ENCODE measurements at places on chromosomes 11 and 22. TPM values are rescaled to one million over a fixed set of nuclear protein-coding genes. Genes with fewer than 3 reads are reported as not detected.

The ZNF214 gene
- 0.86 TPM for total RNA-seq

The IGLL1 gene
- total RNA-seq, result not detected

The TMPRSS13 gene
- total RNA-seq, result not detected

The TRIM51 gene
- not detected for total RNA-seq

The ARSA gene
- 25.0 TPM for total RNA-seq

The KRTAP5-9 gene
- total RNA-seq, result not detected

The MS4A7 gene
- total RNA-seq, result not detected

The NLRP14 gene
- not detected for total RNA-seq

The KRTAP5-8 gene
- not detected for total RNA-seq

The MAJIN gene
- not detected for total RNA-seq

The ZFPL1 gene
- total RNA-seq, result 36.4 TPM

The ADAMTS15 gene
- 8.3 TPM for total RNA-seq

The MMP1 gene
- total RNA-seq, result 1.0 TPM

The VPS37C gene
- 14.5 TPM for total RNA-seq

The PRR33 gene
- total RNA-seq, result not detected

The OTOG gene
- total RNA-seq, result not detected

The SNAP29 gene
- total RNA-seq, result 19.7 TPM

The CD6 gene
- total RNA-seq, result 0.05 TPM

The ANO9 gene
- 0.67 TPM for total RNA-seq

The PIH1D2 gene
- 1.1 TPM for total RNA-seq

The TMPRSS5 gene
- 0.08 TPM for total RNA-seq

The GNB1L gene
- total RNA-seq, result 16.2 TPM

The PNPLA3 gene
- total RNA-seq, result 0.81 TPM

The CST6 gene
- total RNA-seq, result not detected

The TANGO2 gene
- 13.8 TPM for total RNA-seq

The CHRM1 gene
- total RNA-seq, result 0.24 TPM

The SLC6A5 gene
- not detected for total RNA-seq

The ROM1 gene
- 3.6 TPM for total RNA-seq

The RIMBP3C gene
- 0.28 TPM for total RNA-seq

The ANAPC15 gene
- total RNA-seq, result 79.5 TPM

The OR51B2 gene
- total RNA-seq, result not detected

The OR51M1 gene
- not detected for total RNA-seq

The GGTLC2 gene
- total RNA-seq, result not detected

The SEC14L3 gene
- total RNA-seq, result not detected

The OR56A4 gene
- not detected for total RNA-seq

The CCDC73 gene
- total RNA-seq, result not detected

The ARRB1 gene
- total RNA-seq, result 16.2 TPM

Data from A549 treated with dexamethasone at 1 μM for 4 hours (cell line).